Thyroid gland (tissue), 4 donors: ENCODE measurements at places on chromosomes 13 and 19.

DNA sequence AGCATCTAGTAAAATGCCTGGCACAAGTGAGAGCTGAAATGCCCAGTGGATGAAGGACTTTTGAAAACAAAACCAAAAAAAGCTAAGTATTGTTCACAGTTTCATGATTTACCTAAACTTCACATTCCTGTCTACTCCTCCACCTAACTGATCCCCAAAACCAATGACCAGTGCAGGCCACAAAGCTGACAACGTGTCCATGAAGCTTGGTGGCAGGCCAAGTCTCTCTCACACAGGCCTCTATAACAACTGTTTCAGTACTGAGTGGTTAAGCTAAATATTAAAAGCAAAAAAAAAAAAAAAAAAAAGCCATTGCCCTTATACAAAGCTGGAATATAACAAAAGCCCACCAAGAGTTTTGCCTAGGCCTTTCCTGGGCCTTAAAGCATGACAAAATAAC is 36.4 kb downstream of the STK24 start:
- no peak overlapping the region for H3K4me3 ChIP-seq
- peak; percentile 93 for DNase-seq
- H3K4me1 ChIP-seq: peaks cover 86% of the 10 kb centered on the region
- peak overlapping the region; percentile 79 for H3K27ac ChIP-seq

DNA sequence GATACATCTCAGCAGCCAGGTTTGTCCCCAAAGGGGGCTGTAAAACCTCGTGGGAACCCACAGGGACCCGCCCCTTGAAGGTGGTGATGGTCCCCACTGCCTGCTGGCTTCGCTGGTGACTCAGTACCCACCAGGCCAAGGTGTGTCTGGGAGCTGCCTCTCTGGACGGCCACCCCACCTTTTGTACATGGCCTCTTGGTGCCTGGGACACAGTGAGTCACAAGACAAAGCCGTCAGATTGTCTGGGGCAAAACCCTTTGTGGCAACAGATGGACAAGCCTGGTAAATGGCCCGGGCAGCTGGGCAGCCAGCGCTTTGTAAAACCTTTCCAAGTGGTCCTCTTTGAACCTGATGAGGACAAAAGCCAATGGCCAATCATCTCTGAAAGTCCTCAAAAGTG is 27.9 kb upstream of the KLF2 start:
- no peak overlapping the region for H3K27ac ChIP-seq
- DNase-seq: no peak
- no peaks in the 10 kb centered on the region for H3K36me3 ChIP-seq
- H3K27me3 ChIP-seq: no peaks in the 10 kb centered on the region
- peaks cover 7% of the 10 kb centered on the region for H3K4me1 ChIP-seq
- no peak overlapping the region for H3K4me3 ChIP-seq

- no peaks in the 10 kb centered on the region for H3K27me3 ChIP-seq
- peaks cover 9% of the 10 kb centered on the region for H3K4me1 ChIP-seq
- H3K36me3 ChIP-seq: no peaks in the 10 kb centered on the region
- peak overlapping the region; percentile 26 for H3K27ac ChIP-seq
- no peak overlapping the region for H3K4me3 ChIP-seq
These were observed 472.9 kb downstream of the FOXO1 start for GRCh38 chr13:40193286-40194223.

DNA sequence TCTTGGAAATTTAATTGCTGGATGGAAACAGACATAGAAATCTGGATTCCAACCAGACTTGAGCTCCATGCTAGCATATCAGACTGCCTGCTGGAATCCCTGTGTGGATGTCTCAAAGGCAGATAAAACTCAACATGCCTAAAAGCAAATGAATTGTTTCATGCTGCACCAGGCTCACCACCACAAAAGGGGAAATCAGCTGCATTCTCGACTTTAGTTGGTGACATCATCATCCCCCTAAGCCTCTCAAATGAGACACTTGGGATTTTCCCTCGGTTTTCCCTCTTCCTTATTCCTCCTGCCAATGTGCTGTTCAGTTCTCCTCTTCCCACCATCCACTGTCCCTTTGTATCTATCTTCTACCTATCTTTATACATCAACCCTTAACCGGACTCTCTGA is 134.3 kb downstream of the ZDHHC20 start:
- H3K27me3 ChIP-seq: no peaks in the 10 kb centered on the region
- no peak overlapping the region for H3K4me3 ChIP-seq
- no peaks in the 10 kb centered on the region for H3K4me1 ChIP-seq
- H3K36me3 ChIP-seq: no peaks in the 10 kb centered on the region
- no peak overlapping the region for H3K27ac ChIP-seq
- no peak for DNase-seq

DNA sequence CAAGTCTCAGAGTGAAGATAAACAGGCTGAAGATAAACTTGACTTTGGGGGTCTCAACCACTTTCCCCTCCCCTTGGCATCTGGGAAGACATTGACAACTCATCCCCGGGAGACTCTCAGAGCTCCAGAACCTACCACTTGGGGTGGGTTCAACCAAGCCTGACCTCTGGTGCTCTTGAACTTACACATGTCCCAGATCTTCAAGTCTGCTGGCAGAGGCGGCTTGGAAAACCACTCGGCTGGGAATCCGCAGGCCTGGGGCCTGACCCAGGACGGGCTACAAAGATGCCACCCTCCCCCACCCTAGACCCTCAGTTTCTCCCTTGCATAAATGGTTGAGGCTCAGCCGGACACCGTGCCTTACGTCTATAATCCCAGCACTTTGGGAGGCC is 512 bp downstream of the LRRC8E start:
- peaks cover 10% of the 10 kb centered on the region for H3K4me1 ChIP-seq
- no peaks in the 10 kb centered on the region for H3K36me3 ChIP-seq
- no peak overlapping the region for H3K27ac ChIP-seq
- no peaks in the 10 kb centered on the region for H3K27me3 ChIP-seq

GRCh38 chr13:102651392-102651791 is 43.5 kb downstream of the METTL21C start:
- no peaks in the 10 kb centered on the region for H3K27me3 ChIP-seq
- peaks cover 23% of the 10 kb centered on the region for H3K36me3 ChIP-seq
- DNase-seq: no peak
- H3K27ac ChIP-seq: no peak overlapping the region

GRCh38 chr19:12527034-12527836 is 24.0 kb downstream of the ZNF564 start:
- peaks cover 48% of the 10 kb centered on the region for H3K36me3 ChIP-seq
- no peaks in the 10 kb centered on the region for H3K27me3 ChIP-seq
- no peak for DNase-seq
- no peaks in the 10 kb centered on the region for H3K4me1 ChIP-seq

- H3K4me1 ChIP-seq: peaks cover 34% of the 10 kb centered on the region
- DNase-seq: no peak
- H3K4me3 ChIP-seq: no peak overlapping the region
- H3K27ac ChIP-seq: no peak overlapping the region
- no peaks in the 10 kb centered on the region for H3K36me3 ChIP-seq
These were observed 6.4 kb downstream of the LTBP4 start for GRCh38 chr19:40607311-40608239.

GRCh38 chr19:12778017-12778904 is 2.9 kb upstream of the HOOK2 start:
- peak overlapping the region; percentile 69 for H3K4me3 ChIP-seq
- H3K27me3 ChIP-seq: no peaks in the 10 kb centered on the region
- peaks cover 28% of the 10 kb centered on the region for H3K4me1 ChIP-seq

DNA sequence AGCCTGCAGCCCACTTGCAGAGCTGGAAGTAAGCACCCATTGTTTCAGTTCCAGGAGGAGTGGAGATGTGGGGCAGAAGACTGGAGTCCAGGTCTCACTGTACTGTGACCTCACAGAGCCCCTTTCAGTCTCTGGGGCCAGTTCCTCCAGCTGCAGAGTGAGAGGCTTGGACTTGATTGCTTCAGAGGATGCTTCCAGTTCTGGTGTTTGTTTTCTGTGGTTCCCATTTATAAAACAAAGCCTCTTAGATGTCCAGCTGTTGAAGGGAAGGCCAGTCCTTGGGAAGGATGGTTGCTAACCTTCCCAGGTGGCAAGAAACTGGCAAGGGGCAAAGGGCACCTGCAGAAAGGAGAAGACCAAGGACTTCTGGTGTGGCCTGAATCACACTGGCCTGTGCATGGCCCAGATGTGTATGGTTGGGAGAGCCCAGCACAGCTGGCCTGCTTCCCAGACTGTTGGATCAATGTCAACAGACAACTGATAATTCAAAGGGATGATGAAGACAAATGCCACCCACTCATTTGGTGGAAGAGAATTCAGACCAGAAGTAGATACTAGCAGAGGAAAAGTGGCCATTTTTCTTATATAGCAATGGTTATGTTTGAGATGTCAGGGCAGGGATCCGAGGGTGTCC is 218.5 kb downstream of the ZNF536 start:
- H3K4me3 ChIP-seq: no peak overlapping the region
- H3K4me1 ChIP-seq: peaks cover 7% of the 10 kb centered on the region
- H3K27me3 ChIP-seq: no peaks in the 10 kb centered on the region

DNA sequence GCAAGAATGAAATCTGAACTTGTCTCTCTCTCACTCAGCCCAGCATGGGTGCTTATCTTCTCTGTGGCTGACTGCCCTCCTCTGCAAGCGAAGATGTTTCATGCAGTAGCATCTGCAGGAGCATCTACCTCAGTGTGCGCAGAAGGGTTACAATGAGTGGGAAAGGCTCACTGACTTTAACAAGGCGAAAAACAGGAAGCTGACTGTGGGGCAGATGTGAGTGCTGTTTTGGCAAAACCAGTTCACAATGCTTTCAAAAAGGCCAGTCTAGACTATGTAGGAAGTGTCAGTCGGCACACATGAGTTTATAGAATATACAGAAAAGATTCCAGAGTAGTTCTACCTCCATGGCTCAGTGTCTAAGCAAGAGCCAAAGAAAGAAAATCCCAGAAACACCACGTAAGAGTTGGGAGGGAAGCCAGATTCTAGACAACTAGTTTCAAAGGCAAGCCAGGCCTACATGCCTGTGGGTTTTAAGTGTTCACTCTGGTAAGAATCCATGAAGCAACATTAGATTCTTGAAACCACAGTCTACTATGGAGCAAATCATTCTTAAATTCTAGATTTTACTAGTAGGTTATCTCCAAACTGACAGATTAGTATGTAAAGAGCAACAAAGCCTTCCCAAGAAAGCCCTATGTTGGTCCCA is 124.5 kb downstream of the ABCC4 start:
- peaks cover 9% of the 10 kb centered on the region for H3K36me3 ChIP-seq
- no peak for DNase-seq
- H3K27me3 ChIP-seq: no peaks in the 10 kb centered on the region
- H3K4me3 ChIP-seq: no peak overlapping the region
- no peak overlapping the region for H3K27ac ChIP-seq

DNA sequence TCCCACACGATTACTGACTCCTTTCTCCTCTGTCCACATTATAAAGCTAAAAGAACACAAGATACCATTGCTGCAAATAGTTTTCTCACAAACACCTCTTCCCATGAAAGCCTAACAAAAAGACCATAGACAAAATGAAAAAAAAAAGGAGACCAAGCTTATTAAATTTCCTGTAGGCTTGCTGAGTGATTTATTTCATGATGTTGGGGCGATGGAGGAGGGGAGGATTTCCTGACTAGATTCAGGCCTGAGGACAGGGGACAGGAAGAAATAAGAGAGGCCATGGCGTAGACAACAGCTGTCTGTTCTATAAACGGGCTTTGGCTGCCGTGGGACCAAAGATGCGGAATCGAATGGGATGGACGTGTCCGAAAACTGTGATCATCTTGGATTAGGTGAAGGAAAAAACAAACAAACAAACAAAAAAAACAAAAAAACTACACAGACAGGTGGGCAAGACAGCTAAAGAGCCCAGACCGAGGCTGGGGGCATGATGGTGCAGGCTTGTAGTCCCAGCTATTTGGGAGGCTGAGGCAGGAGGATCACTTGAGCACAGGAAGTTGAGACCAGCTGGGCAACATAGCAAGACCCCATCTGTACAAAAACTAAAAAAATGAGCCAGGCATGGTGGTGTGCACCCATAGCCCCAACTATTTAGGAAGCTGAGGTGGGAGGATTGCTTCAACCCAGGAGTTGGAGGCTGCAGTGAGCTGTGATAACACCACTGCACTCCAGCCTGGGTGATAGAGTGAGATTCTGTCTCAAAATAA is 5.3 kb downstream of the TMPRSS9 start:
- no peaks in the 10 kb centered on the region for H3K36me3 ChIP-seq
- H3K27ac ChIP-seq: no peak overlapping the region
- no peak overlapping the region for H3K4me3 ChIP-seq
- H3K4me1 ChIP-seq: no peaks in the 10 kb centered on the region
- DNase-seq: no peak
- H3K27me3 ChIP-seq: no peaks in the 10 kb centered on the region

GRCh38 chr19:27738569-27739193 is 1474.3 kb downstream of the UQCRFS1 start:
- H3K4me1 ChIP-seq: no peaks in the 10 kb centered on the region
- no peaks in the 10 kb centered on the region for H3K36me3 ChIP-seq
- no peak overlapping the region for H3K27ac ChIP-seq
- no peak for DNase-seq
- H3K27me3 ChIP-seq: no peaks in the 10 kb centered on the region

DNA sequence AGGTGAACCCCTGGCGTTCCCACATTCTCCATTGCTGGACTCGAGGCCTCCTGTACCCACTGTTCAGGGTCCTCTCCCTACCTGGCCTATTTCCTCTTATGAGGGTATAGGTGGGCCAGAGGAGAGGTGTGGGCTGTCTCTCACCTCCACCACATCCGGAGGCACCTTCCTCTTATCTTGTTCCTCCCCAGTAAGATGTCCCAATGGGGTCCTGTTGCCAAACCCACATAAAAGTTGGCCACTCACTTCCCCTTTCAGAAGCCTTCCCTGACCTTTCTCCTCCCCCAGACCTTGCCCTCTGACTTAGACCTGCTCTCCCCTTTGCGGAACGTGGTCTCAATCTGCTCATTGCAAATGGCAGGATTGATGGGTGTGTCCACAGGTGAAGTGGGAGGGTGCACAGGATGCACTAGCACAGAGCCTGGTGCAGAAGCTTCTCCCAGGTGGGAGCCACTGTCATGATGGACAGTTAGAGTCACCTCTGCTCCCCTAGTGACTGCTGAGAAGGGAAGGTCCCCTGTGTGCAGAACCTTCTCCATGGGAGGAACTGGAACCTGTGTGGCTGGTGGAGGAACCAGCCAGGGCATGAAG is 1.3 kb downstream of the CYP4F3 start:
- no peaks in the 10 kb centered on the region for H3K27me3 ChIP-seq
- H3K4me3 ChIP-seq: no peak overlapping the region
- H3K27ac ChIP-seq: no peak overlapping the region
- no peaks in the 10 kb centered on the region for H3K36me3 ChIP-seq
- no peaks in the 10 kb centered on the region for H3K4me1 ChIP-seq

DNA sequence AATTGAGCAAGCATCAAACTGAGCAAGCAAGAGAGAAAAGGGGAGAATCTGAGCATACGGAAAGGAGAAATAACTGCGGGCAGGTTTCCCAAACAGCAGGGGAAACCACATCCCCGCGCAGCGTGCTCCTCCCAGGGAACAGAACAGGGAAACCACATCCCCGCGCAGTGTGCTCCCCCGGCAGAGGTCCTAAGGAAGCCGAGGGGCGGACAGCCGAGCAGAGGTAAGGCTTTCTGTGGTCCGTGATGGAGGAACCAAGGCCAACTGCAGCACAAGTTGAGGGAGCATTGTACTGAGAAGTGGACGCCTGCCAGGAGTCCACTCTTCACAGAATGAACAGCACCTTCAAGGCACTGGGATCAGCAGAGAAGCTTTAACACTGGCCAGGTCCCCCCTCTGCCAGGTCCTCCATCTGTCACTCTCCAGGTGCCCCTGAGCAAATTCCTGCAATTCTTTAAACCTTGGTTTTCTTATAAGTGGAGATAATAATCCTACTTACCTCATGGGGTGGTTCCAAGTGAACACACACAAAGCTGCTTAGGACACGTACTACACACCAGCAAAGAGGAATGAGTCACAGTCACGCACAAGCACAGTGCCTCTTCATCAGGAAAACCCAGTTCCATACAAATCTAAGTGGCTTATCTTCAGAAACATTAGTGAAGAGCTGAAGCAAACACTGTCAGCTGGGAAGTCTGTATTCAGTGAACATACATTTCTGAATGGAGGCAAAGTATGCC is 23.0 kb upstream of the LAMP1 start:
- H3K4me1 ChIP-seq: no peaks in the 10 kb centered on the region
- H3K4me3 ChIP-seq: no peak overlapping the region
- H3K27me3 ChIP-seq: no peaks in the 10 kb centered on the region
- H3K36me3 ChIP-seq: no peaks in the 10 kb centered on the region
- no peak overlapping the region for H3K27ac ChIP-seq
